AG09309 (cell line): ENCODE measurements at places on chromosomes 7 and 10.

GRCh38 chr10:77359287-77359691, 278.3 kb downstream of the KCNMA1 start:
- DNase-seq: no peak

DNA sequence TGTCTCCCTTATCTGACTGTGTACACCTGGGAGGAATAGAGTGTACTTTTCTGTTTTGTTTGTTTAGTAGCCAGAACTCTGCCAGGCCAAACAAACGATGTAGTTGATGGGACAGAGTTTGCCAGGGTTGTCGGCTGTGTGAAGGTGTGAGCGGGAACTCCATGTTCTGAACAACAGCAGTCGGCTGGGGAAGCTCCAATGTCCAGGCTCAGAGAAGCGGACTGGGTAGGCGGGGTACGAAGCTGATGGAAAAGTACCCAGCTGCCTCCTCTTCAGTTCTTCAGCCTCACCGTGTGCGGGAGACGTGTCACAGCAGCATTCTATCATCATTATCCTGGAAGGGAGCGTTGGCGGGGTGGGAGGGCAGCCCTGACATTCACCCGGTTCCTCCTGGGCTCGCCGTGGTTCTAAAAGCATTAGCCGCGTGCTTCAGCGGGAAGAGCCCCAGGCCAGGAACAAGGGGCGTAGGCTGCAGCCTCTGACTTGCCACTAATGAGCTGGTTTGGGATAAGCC, 52.9 kb downstream of the PFKFB3 start:
- no peak for DNase-seq

DNA sequence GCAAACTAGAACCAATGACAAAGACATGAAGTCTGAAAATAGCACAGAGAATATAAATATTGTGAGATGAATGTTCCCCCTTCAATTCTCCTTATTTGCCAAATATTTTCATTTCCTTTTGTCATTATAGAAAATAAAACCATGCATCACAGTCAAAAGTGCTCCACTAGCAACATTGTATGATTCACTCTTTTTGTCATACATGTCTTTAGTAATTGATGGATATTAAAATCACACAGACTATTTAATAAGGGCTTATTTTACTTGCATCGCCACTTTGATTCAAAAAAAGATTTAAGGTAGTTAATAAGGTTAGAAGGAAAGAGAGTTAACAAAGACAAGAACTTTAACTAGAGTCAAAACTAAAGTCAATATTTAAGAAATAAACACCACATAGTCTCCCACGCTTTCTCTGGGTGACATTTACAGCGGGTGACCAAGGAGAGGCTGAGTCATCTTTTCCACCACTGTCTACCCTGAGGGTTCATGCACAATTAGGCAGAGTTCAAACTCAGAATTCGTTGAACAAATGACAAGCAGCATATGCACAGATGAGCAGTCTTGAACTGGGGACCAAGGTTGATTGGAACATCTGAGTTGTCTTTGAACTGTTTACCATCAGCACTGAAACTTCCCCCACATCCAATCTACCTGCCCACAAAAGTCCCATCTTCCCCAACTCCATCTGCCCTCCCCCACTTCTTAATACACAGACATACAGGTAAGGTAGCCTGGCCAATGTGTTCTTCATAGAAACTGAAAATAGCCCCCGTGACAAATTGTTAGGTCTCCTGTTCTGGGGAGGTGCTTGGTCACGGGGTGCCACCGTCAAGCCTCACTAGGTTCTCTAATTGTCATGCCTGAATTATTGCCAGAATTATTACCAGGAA, 42.5 kb downstream of the C7orf25 start:
- DNase-seq: no peak

GRCh38 chr10:62130948-62131347, 137.7 kb downstream of the RTKN2 start:
- DNase-seq: peak; percentile 57

DNA sequence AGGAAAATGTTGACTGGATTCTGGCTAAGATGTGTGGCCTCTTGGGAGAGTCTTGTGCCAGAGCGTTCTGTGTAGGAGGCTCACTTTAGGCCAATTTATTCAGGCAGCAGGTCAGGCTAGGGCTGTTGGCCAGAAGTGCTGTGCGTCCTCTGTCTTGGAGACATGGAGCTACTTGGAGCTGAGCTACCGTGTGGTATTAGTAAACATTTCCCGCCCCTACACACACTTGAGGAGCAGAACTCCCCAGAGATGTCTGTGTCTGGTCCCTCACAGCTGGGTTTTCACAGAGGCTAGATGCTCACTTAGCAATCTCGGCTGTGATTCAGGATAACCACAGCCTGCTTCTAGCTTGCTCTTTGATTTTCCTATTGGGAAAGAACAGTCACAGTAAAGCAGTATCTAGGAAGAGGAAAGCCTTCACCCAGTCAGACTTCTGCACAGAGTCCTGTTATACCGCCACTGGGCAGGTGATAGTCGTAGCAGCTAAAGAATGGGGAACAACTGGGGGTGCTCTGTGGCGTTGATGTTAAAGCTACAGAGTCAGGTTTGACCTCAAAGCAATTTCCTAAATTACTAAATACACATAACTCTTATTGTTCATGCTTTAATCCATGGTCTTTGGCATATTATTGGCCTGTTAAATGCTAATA, 86.7 kb downstream of the MDFIC start:
- peak; percentile 45 for DNase-seq
